NCI-H345 (cell line): ENCODE measurements at places on chromosomes 12 and 14.

DNA sequence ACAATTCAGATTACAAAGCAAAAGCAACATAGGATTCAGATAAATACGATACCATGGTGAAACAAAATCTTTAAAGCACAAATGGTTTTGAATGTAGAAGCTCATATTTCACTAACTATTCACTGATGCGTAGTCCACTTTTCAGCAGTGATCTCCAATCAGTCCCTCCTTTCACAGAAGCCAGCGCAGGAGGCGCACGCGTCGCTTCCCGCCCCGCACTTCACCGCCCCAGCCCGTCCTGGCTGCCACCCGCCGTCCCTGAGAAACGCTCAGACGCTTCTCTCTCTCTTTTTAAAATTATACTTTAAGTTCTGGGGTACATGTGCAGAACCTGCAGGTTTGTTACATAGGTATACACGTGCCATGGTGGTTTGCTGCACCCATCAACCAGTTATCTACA, 19.8 kb upstream of the CHFR start:
- DNase-seq: no peak

DNA sequence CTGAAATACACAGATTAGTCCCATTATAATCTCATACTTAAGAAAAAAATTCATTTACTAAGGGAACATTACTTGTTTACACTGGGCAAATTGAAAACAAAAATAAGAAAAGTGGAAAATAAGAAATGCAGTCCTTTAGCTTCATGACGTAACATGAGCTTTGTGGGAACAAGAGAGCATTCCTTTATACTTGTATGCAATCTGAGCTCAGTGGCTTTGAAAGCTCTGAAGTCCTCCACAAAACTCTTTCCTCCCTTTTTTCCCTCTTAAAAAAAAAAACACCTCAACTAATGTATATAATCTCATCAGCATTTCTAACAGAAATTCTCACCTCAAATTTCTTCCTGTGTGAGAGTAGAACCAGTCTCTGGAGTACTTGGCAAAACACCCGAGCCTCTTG, 76.9 kb upstream of the OTX2 start:
- DNase-seq: no peak

DNA sequence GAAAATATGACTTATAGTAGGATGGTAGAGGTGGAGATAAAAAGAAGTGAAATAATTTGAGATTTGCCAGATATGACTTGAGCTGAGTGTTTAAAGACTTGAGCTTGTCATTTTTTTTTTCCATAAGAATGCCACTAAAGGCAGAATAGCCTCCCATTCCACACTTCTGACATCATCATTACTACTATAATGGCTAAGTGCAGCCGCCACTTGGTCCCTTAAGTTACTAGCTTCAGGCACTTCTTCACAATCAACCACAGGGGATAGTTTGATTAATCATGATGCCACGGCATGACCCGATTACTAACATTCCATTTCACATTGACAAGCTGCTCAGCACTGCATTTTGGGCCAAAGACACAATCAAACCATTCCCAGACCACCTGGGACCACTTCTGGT, 127.9 kb downstream of the EFCAB11 start:
- no peak for DNase-seq

- DNase-seq: no peak
These were observed 113.0 kb upstream of the DAAM1 start for GRCh38 chr14:59075506-59075905.

DNA sequence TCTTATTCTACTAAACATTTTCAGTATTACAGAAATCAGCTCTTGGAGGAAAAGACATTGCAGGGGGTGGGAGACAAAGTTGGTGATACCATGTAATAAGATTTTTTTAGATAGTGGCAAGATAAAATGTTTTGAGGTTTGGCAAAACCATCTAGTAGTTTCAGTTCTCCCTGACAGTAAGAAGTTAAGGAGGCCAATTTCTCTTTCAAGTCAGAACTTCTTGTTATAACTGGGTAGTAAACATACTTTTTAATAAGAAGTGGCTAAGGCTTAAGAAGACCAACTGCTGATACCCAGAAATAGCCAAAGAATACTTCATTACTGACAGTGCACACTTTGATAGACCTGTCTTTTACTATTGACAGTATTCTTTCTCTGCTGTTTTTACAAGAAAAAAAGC, 452.3 kb downstream of the DIO2 start:
- DNase-seq: no peak

DNA sequence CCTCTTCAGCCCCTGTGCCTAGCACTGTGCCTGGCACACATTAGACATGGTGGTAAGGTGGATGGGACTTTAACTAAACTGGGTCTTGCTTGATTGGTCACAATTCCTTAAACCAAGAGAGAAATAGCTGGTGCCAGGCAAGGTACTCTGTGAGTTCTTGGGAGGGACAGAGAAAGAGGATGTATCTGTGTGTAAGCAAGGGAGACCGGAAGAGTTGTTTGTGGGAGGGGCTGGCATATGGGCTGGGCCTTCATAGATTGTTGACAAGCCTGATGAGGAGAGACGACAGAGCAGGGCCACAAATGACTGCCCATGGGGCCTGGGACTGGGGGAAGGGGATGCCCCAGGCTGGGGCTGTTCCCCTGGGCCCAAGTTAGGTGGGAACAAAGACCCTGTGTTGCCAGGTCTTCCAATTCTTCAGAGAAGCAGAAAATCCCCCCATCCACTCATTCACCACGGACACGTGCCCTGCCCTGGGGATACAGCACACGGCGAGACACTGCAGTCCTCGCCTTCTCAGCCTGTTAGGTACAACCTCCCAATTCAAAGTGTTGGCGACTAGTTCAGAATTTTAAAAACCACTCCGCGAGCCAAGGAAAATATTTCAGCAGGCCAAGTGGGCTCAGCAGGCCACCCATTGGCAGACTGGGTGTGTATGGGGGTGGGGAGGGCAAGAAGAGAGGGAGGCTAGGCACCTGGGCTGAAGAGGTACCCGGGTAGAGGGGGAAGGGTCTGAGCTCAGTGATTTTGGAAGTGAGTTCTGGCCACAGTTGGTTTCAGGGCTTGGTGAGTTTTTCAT, 11.4 kb upstream of the CYP46A1 start:
- DNase-seq: no peak

DNA sequence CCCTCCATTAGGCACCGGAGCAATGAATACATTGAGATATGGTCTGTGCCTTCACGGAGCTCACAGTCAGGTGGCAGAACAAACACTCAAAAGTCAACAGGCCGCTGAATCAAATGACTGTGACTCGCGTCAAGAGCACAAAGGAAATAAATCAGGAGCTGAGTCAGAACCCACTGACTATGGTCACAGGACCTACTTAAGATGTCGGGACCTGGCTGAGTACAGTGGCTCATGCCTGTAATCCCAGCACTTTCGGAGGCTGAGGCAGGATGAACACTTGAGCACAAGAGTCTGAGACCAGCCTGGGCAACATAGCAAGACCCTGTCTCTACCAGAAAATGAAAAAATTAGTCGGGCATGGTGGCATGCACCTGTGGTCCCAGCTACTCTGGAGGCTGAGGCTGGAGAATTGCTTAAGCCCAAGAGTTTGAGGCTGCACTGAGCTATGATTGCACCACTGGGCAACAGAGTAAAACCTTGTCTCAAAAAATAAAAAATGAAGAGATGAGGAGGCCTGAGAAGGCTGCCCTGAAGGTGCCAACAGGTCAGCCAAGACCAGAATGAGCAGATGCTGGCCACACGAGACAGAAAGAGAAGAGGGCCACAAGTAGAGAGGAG, 19.9 kb downstream of the TMEM233 start:
- peak; percentile 79 for DNase-seq
